ENCODE measurements at places on chromosomes 3 and 15. TPM values are rescaled to one million over a fixed set of nuclear protein-coding genes. Genes with fewer than 3 reads are reported as not detected.

The HDGFL3 gene
- total RNA-seq, result 44.7 TPM

The LRRC3B gene
- total RNA-seq, result not detected

The MNS1 gene
- total RNA-seq, result 0.39 TPM

The IL17RB gene
- not detected for total RNA-seq

The SEMA3F gene
- 120 TPM for total RNA-seq

The EIF4E3 gene
- total RNA-seq, result 1.4 TPM
